T-helper 2 cell (primary cell): ENCODE measurements at places on chromosomes 16 and 17.

DNA sequence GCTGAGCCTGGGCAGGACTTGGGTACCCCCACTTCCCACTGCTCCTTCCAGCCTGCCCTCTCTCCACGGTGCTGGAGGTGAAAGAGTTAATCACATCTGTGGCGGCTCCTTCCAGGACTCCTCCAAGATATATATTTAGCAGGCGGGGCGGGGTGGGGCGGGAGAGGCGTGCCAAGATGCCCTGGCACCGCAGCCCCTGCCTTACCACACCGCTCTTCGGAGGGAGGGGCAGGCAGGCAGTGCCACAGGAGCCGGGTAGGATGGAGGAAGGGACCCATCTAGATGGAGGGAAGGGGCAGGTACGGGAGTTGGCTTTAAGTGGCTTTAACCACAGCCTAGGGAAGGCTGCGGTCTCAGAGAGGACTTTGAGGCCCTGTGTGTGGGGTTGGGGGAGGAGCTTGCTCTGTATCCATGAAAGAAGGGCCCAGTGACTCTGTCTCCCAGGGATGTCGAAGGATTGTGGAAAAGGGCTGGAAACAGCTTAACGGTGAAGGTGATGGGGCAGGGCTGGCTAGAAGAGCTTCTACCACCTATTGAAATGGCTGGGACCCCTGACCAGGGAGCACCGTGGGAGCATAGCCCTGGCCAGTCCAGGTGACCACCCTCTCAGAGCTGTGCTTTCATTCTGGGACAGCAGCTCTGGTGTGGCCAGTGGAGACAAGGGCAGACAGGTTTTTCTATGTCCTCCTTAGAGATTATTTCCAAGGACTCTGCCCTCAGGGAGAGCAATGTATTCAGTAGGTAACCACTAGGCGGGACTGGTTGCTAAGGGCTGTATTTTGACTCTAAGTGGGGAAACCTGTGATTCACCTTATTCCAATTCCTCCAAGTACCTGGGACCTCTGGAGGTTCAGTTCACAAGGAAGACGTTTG is 13.0 kb downstream of the GPR142 start:
- no peak for DNase-seq

DNA sequence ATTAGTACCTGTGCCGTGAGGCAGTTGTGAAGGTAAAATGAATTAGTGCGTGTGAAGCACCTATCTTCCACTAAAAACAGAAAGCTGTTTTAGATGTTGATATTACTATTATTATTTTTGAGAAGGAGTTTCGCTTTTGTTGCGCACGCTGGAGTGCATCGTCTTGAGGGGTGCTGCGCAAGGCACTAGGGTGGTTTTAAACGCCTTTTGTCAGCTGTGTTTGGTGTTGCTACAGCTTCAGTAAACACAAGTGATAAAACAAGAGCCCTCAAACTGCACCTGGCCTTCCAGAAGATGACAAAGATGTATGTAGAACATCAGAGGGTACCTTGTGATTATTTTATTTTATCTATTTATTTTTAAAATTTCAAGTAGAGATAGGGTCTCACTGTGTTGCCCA is 38.2 kb downstream of the PLCG2 start:
- no peak for DNase-seq

GRCh38 chr16:4110065-4110464 is 6.2 kb downstream of the ADCY9 start:
- no peak for DNase-seq

DNA sequence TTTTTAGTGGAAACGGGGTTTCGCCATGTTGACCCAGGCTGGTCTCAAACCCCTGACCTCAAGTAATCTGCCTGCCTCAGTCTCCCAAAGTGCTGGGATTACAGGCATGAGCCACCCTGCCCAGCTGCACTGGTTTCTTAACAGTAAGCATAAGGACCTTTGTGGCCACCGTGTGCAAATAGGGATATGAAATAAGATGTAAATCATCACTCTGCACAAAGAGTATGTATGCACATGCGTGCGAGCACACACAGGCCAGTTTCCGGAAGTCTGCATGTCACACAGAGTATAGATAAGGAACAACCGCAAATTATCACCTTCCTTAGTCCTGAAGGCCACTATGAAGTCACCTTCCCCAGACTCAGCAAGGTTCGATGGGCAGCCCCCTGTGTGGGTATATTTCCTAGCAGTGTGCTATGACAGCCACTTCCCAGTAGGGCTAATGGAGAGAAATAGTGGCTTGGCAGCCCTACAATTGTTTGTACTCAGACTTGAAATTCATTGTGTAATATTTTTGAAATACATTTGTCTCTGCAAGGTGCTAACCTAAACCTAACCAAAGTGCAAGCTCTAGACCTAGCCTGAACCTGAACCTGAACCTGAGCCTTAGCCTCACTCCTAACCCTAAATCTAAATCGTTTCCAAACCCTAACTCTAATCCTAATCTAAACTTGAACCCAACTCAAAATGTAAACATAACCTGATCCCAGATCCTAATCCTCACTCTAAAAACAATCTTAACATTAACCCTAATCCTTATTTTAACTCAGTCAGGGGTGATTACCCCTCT is 48.4 kb upstream of the SKAP1 start:
- no peak for DNase-seq

DNA sequence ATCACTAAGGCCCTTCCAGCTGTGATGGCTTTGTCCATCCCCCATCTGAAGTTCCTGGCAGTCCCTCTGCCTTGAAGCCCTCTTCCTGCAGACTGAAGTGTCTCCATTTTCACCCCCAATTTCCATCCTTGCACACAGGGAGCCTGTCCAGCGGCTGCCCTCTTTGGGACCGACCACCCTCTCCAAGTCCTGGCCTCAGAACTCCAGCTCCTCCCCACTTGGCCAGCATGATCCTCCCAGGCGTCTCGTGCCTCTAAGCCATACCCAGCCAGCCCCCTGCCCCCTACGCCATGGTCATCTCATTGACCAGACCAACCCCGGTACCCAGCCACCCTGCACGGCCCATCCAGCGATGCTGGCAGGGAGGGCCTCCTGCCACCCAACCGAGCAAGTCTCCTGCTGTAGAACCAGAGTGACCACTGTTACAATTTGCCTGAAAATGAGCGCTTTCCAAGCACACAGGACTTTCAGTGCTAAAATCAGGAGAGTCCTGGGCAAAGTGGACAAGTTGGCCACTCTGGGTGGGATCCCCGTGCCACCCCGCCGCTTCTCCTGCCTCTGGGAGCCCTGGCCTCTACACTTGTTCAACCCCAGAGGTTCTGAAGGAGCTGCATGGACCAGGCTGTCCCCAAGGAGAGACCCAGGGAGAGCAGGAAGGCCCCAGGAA is 362.0 kb downstream of the SEC14L1 start:
- no peak for DNase-seq

DNA sequence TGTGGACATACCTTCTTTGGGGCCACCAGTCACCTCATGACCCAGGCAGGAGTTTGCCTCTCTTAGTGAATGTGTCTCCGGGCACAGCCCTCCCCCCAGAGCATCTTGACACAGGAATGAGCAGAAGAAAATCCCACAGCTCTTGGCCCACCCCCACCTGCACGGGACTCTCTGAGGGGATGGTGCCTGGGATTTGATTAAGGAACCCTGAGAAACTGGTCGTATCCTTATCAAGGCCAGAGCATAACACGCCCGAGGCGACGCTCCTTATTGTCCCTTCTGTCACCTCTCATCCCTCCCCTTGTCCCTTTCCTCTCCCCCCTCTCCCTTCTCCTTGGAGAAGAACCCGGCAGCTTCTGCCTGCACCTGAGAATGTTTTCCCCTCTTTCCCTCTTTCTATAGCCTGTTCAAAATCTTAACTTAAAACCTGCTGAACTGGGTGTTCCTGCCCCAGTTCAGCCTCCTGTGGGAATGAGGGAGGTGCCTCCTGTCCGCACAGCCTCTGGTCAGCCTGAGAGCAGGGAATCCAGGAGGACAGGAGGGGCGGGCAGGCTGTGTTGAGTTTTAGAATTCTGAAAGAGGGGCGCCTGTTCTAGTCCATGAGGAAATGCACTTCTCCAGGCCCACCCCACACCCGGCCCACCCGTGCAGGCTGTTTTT is 140.7 kb upstream of the PLCG2 start:
- no peak for DNase-seq

- peak; percentile 54 for DNase-seq
Observed at GRCh38 chr17:59853168-59853918, 39.4 kb downstream of the TUBD1 start.

GRCh38 chr17:206941-207560 is 25.6 kb upstream of the DOC2B start:
- DNase-seq = no peak

- no peak for DNase-seq
Observed at GRCh38 chr17:74077231-74077630, 126.2 kb upstream of the RPL38 start.

DNA sequence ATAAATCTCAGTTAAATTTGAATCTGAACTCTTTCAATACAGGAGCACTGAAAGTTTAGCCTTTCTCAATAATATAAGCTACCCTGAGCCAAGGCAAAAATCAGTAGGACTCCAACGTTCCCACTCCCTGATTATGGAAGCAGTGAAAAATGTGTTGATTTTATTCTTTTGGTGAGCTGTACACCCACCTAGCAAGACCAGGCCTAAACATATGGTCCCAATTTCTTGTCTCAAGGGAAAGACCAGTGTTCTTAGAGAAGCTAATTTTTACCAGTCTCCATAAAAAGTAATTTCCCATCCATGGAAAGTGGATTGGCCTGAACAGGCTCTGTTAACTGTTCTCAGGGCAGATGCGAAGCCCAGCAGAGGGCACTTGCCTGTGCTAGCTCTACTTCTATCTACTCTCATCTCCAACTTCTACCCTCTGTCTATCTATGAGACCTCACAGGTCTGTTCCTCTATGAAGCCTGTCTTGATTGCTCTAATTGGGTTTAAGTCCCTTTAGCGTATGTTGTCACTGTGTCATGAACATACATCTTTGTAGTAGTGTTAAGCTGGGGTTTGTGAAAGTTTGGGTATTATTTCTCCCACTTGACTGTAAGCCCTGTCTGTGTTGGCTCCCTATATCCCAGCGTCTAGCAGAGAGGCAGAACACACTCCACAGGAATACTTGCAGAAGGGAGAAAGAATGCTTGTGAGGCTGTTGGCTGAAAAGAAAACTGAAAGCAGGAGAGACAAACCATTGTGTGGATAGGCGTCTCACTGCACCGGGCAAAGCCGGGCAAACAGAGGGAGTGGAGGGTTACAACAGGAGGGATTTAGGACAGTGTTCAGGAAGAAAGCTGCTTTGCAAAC is 167.1 kb upstream of the MAF start:
- DNase-seq = no peak

GRCh38 chr16:14004729-14005315 is 66.3 kb upstream of the MRTFB start:
- DNase-seq = no peak

GRCh38 chr17:8894202-8894671 is 26.8 kb upstream of the PIK3R6 start:
- no peak for DNase-seq
